ENCODE measurements at places on chromosomes 2 and 18. TPM values are rescaled to one million over a fixed set of nuclear protein-coding genes. Genes with fewer than 3 reads are reported as not detected.

C2orf66 gene
- total RNA-seq, result 0.33 TPM

CEP76 gene
- total RNA-seq, result 16.3 TPM

FSIP2 gene
- total RNA-seq, result 0.21 TPM

ACKR3 gene
- 0.58 TPM for total RNA-seq

SLC4A5 gene
- 0.93 TPM for total RNA-seq

DOK6 gene
- total RNA-seq, result not detected

LYG2 gene
- not detected for total RNA-seq

TRIM43 gene
- not detected for total RNA-seq

COL6A3 gene
- total RNA-seq, result 27.6 TPM

PAIP2B gene
- total RNA-seq, result 0.64 TPM

GPBAR1 gene
- total RNA-seq, result 0.68 TPM

Data from activated CD4-positive, alpha-beta T cell treated with anti-CD3 and anti-CD28 coated beads, Interleukin-2, amount 10 ng/mL, durations not matched to agents 24 days and 14 days (primary cell).